ENCODE measurements at places on chromosomes 16 and 17. TPM values are rescaled to one million over a fixed set of nuclear protein-coding genes. Genes with fewer than 3 reads are reported as not detected.

AATK gene
- total RNA-seq = 7.3 TPM

SLFN14 gene
- total RNA-seq = 0.18 TPM

CDT1 gene
- total RNA-seq = 10.9 TPM

CTRB1 gene
- not detected for total RNA-seq

GALR2 gene
- not detected for total RNA-seq

CBX2 gene
- 19.9 TPM for total RNA-seq

GCSH gene
- 17.2 TPM for total RNA-seq

SOX8 gene
- 0.06 TPM for total RNA-seq

TNK1 gene
- 0.23 TPM for total RNA-seq

SLFN13 gene
- total RNA-seq = 0.82 TPM

SLC22A31 gene
- total RNA-seq = not detected
